Activated T-helper 9 cell treated with anti-CD3 and anti-CD28 coated beads, Interleukin-2, amount 50 U/mL, for 16 hours (primary cell): ENCODE measurements at places on chromosomes 2 and 18.

- DNase-seq, result no peak
Measured at GRCh38 chr2:100653449-100654035, 90.7 kb downstream of the PDCL3 start.

DNA sequence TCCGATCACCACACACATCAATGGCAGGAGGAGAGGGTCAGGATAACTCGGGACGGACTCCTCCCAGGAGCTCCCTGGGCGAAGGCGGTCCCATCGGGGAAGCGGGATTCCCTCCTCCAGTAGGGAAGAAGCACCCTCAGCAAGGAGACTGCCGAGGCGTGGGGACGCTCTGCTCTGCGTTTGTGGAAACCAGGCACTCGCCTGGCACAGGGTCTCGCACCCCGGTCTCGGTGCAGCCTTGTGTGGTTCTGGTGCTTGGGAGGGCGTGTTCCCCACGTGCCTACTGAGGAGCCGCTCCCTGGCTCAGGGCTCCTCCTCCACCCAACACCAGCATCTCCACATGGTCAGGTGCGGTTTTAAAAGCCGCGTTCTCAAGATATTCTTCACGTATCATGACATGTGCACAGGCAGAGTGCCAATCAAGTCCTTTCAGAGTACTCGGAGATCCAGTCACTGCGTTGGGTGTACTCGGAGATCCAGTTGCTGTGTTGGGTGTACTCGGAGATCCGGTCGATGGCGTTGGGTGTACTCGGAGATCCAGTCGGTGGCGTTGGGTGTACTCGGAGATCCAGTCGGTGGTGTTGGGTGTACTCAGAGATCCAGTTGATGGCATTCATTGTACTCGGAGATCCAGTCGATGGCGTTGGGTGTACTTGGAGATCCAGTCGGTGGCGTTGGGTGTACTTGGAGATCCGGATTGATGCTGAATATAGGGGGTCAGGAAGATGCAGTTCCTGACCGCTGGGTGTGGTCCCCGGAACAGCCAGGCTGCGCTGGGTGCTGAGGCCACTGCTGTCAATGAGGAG, 117.5 kb downstream of the RTP5 start:
- DNase-seq, result no peak

DNA sequence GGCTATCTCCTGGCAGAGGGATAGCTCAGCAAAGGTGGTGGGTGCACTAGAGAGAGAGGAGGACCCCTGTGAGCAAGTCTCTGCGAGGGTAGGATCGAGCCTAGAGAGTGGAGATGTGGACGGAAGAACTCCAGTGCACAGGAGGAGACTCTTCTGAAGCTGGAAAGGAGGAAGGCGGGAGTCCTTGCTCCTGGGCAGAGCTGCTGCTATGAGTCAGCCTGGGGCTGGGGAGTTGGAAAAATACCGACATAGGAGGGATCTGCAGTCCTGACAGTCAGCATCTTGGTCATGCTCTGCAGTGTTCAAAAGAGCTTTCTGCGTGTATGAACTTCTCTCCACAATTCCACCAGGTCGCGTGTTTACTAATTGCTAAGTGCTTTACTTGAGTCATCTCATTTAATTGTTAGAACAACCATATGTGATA, 233.8 kb downstream of the LDLRAD4 start:
- no peak for DNase-seq

DNA sequence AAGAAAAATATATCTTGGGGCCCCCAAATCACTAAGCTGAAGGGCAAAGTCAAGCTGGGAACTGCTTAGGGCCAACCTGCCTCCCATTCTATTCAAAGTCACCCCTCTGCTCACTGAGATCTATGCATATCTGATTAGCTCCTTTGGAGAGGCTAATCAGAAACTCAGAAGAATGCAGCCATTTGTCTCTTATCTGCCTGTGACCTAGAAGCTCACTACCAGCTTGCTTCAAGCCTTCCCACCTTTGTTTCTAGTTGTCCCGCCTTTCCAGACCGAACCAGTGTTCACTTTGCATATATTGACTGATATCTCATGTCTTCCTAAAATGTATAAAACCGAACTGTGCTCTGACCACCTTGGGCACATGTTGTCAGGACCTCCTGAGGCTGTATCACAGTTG, 479.4 kb downstream of the METTL4 start:
- no peak for DNase-seq

DNA sequence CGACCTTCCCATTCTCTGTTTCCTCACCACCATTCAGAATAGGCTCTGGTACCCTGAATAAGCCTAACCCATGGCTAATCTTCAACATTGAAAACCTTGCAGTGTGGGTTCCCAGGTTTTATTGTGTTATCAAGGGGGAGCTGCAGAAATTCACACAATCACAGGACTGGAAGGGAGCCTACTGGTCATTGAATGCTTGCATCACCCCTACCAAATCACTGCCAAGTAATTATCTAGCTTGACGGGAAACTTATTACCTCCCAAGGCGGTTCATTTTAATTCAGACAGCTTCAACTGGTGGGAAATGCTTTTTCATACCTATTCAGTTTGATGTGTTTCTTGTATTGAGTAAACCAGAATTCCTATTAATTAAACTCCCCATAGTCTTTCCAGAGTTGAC, 33.6 kb upstream of the EFEMP1 start:
- no peak for DNase-seq

GRCh38 chr18:61093965-61094364, 239.3 kb upstream of the CDH20 start:
- DNase-seq, result no peak

DNA sequence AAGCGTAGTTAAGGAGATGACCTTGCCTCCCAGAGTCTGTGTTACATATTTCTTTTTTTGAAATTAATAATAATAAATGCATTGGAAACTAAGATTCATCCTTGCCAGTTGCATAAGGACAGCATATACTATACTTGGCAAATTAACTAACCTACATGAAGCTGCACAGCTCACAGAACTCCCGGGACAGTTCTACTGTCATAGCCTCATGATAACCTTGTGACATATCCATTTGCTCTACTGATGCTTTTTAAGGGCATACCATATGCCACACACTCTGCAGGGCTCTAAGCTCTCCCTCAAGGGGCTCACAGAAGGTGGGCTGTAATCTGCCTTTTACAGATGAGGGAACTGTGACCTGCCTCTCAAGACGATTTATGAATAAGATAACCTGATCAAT, 3.8 kb downstream of the ITGB1BP1 start:
- DNase-seq, result no peak
